ENCODE measurements at places on chromosomes 7 and 10.

- DNase-seq = no peak
These were observed 17.2 kb downstream of the LMBR1 start for GRCh38 chr7:156875766-156876165.

GRCh38 chr10:17504547-17505245 lies 50.3 kb upstream of the ST8SIA6 start:
- no peak for DNase-seq

GRCh38 chr7:37440738-37441385 lies 7.8 kb downstream of the ELMO1 start:
- no peak for DNase-seq

DNA sequence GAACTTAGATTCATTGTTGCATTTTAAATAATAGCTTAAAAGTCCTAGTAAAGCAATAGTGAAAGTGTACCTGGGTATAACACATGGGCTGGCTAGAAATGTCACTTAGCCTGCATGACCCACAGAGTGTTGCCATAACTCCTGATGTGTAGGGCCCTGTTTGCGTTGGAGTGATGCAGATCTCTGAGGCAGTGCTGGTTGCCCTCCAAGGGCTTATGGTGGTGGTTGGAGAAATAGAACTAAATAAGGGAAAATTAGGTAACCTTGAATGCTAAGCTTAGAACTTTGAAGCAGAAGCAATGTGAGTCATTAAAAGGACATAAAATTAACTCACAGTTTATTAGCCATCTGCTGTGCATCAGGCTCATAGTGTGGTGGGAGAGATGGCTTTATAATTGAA lies 105.7 kb downstream of the CCNY start:
- no peak for DNase-seq

DNA sequence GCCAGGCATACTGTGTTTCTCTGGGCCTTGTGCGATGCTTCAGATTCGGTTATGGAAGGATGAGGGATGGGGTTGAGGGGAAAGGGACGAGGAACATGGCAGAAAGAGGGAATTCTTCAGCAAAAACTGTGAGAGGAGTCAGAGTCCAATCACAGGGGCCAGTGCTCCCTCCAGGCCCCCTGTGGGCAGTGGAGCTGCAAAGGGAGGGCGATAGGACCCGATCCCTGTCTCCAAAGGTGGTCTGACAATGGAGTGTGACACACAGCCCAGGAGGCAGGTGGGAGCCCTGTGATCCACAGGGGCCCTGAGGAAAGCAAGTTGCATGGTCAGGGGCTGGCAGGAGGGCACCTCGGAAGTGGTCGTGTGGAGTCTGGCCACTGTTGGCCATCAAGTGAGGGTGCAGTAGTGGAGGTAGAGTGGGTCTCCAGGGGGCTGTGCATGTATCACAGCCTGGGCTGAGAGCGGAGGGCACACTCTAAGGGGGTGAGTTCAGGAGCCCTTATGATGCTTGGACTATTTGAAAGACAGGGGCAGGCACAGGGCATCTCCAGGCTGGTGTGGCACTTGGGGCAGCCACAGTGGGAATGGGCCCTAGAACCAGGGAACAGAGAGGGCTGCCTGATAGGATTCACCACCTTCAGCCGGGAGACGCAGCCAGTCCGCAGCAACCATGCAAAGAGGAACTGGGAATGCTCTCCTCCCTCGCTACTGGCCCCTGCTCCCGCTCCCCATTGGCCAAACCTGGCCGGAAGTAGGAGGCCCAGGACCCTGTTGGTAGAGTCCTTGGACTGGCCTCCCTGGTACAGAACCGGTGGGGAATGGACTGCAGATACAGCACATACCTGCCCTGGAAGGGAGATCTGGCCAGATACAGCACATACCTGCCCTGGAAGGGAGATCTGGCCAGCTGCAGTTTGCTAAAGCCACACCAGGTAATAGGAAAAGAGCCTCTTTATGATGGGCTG lies 115.9 kb downstream of the ADCY1 start:
- DNase-seq = no peak

- DNase-seq = no peak
These were observed 31.5 kb downstream of the PIK3AP1 start for GRCh38 chr10:96688789-96689188.

DNA sequence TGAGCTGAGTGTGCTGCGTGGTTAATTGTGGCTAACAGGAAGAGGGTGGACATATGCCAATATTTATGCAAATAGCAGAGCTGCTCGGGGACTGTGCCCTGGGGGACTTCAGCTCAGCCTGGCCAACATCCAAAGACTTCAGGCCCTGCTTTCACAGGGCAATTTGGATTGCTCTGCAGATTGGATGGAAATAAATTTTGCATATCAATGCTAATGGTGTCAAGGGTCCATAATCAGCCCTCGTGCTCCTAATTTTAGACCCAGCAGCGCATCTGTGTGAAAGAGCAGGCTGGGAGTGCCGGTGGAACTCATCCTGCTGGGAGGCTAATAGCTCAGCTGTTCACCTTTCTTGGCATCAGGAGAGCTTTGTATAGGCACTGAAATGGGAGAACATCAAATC lies 270.1 kb downstream of the TCERG1L start:
- DNase-seq = no peak

GRCh38 chr10:129593953-129594352 lies 126.9 kb downstream of the MGMT start:
- DNase-seq = no peak

GRCh38 chr7:6258440-6259182 lies 13.8 kb downstream of the CYTH3 start:
- no peak for DNase-seq

DNA sequence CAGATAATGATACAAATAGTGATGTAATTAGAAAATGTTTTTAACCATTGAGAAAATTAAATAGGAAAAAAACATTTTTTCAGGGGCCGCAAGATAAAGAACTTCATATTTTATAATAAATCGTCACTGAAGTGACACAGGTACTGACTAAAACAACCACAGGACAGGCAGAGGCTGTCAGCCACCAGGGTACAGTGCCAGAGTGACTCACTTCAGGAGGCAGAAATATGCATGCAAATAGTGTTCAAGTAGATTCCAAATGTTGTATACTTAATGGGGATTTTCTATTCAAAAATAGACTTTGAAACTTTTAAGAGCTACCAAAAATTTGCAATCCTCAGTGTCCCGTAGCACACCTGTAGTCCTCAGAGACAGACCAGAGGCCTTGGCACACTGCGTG lies 68.6 kb downstream of the FRMPD2 start:
- DNase-seq = no peak

DNA sequence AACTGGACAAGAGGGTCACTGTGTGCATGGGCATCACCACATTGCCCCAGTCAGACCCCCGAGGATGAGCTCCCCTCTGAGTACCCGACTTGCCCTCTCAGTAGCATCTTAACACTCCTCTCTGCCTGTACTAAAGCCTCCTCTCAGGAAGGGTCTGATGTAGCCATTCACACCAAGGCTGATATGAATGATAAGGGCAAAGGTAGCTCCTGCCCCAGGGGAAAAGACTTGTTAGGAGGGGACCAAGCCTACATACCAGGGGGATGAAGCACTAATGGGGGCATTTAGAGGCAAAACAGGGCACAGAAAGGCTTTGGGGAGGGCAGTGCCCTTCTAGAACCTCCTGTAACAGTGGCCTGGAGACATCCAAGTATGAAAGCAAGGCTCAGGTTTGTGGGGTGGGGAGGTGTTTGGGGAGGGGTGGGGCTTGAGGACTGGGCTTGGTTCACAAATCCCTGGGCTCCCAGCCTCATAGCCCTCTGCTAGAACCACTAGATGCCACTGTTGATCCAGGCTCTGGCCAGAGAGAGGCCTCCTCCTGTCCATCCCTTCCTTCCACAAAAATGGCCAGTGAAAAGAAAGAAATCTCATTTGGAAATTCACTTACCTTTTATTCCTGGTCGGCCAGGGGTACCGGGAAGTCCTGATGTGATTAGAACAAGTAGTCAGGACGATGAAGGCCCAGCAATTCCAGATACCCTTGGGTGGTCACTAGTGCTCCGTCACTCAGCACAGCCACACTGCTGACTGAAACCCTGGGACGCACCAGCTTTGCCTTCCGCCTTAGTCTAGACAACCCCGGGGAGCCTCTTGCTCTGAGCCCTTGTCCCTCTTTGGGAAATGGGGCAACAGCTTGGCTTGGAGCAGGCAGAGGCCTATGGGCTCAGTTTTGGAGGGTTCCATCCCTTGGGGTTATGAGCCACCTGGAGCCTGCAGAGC lies 40.3 kb downstream of the COL17A1 start:
- no peak for DNase-seq

DNA sequence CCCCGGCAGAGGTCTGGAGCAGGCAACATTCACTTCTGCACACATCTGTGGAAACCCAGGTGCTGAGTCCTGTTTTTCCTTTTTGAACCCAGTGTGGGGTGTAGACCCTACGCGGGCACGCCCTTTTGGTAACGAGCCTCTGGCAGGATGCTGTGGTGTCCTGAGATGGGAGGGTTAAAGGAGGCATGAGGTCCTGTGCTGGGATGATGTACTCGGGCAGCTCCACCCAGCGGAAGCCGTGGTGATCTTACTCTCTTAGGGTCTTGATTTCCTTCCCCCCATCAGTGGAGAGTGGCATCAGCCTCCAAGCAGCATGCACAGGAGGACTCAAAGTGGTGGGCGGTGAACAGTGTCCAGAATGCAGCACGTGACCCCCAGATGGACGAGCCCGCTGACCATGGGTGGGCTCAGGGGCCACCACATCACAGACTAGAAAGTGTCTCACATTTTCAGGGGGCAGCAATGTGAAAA lies 148.6 kb downstream of the DNAJB6 start:
- DNase-seq = no peak

GRCh38 chr7:129853661-129854268 lies 99.0 kb downstream of the UBE2H start:
- no peak for DNase-seq

DNA sequence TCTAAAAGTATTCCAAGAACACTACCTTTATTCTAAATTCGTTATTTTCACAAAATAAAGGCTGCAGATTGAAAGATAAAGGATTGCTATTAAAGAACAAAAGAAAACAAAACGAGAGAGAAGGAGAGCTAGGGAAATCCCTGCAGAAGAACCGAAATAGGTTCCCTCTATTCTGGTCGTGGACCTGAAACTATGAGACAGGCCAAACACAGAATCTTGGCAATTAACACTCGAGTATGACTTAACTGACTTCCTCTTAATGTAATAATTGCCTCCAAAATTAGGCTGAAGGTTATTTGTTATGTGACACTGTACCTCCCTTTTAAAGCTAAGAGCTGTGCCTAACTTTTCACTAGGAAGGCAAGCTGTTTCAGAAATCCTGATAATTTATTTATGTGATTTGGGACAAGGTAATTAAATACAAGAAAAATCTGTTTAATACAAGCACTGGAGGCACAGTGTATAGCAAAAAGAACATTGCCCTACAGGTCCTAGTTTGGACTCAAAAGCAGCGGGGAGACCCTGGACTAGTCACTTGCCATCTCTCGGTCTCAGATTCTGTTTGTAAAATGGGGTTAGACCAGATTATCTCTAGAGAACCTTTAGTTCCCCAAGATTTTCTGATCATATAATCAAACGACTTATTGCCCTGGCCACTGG lies 11.6 kb downstream of the NAMPT start:
- DNase-seq = no peak

- peak; percentile 6 for DNase-seq
These were observed 41.8 kb upstream of the LRRC18 start for GRCh38 chr10:48981310-48981907.

DNA sequence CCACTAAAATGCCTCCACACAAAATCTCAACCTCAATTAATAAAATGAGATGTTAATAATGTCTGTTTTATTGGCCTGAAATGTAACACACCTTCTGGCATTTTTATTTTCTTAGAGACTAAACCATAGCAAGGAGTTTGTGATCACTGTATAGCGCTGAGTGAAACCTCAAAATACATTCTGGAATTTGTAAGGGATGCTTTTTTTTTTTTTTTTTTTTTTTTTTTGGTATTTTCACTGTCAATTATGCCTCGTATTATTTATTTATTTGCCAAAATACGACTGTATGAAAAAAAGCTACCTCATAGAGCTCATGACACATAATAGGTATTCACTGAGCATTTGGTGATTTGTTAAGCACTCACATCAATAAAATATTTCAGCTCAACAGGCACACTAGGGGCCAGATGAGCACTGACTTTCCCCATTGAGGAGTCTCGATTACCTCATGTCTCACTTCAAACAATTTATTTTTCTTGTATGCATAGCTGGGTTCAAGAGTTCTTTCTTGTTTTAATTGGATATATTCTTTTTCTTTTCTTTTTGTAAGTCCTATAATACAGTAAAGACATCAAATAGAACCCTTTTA lies 36.5 kb downstream of the SEMA3C start:
- no peak for DNase-seq

GRCh38 chr10:28891058-28891713 lies 213.9 kb downstream of the BAMBI start:
- no peak for DNase-seq

DNA sequence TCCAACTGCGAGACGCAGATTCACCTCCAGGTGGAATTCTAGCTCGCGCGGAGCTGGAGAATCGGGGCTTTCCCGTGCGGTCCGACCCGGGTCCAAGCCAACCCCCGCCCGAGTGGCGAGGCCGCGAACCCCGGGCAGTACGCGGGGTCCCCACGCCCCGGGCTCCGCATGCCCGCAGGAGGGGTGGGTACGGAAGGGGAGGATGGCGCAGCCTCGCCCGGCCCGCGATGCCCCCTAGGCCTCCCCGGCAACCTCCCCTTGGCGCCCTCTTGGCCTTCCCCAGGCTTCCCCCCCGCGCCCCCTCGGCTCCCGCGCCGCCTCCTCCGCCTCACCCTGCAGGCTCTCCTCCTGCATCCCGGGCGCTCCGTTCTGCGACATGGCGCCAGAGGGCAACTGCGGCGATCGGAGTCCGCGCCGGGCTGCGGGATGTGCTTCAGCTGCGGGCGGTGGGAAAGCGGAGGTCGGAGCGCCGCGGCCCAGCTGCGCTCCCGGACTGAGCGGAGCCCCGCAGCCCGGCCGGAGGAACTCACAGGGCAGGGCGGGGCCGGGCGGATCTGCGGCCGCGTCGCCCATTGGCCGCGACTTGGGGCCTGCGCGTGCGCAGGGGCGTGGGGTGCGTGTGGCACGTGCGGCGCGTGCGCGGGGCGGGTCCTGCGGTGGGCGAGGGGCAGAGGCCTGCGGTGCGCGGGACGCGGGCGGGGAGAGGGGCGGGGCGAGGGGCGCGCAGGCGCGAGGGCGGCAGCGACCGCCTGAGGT lies at the start of gene BNIP3:
TSS of gene BNIP3 (minus strand) at position 495 of the 756 bp plus-strand sequence. CDS start at position 378, 117 bp downstream.
- DNase-seq = peak; percentile 93

DNA sequence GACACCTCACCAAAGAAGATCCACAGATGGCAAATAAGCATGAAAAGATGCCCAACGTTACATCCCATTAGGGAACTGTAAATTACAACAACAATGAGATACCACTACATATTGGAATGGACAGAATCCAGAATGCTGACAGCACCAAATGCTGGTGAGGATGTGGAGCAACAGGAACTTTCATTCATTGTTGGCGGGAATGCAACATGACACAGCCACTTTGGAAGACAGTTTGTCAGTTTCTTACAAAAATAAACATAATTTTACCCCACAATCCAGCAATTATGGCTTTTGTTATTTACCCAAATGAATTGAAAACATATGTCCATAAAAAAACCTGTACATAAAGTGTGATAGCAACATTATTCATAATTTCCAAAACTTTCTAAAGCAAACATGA lies 176.8 kb downstream of the C7orf25 start:
- DNase-seq = no peak

DNA sequence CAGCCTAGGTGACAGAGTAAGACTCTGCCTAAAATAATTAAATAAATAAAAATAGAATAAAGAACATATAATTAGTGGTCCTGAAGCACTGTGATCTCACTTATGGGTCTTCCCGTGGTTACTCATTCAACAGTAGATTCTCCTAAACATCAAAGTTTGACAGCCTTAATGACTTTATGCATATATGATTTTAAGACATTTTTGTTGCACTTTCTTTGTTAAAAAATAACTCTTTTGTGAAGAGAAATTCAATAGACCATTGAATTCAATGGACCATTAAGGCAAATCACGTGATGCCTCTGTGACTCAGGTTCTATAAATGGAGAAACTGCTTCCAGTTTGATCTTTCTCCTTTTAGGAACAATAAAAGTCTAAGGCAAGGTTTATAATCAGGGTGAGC lies 59.6 kb downstream of the ATOH7 start:
- no peak for DNase-seq

Data from stimulated activated CD4-positive, alpha-beta T cell treated with anti-CD3 and anti-CD28 coated beads, TNF-alpha, amount 100 ng/mL, for 1 hour (primary cell).